ENCODE measurements at places on chromosomes 6 and 20.

DNA sequence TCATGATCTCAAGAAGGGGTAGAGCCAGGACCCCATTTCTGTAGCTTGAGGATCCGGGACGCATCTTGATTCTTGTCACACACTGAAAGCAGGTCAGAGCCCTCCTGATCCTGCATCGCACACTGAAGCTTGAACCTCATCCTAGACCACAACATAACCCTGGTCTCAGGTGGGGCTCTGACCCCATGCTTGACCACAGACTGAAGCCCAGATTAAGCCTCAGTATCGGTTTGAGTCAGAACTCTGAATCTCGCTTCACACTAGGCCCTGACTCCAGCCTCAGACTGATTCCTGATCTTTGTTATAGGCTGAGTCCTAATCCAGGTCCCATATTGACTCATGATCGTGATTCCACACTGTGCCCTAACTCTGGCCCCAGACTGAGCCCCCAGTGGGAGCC lies 8.5 kb upstream of the RSPO4 start:
- DNase-seq, result no peak

DNA sequence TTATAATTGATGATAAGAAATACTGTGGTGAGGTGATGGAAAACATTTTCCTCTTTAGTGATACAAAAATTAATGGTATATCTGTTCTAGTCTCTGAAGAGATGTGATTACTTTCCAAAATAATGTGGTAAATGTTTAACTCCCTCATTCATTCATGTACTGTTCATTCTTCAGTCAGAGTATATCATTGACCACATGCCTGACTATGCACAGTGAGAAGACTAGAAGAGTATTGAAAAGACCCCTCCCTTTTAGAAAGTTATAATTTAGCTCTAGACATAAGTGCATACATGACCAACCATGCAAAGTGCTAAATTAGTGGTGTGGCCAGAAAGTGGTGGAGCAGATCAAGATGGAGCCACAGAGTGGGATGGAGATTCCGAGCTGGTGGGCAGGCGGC lies 133.0 kb downstream of the CLIC5 start:
- no peak for DNase-seq

GRCh38 chr20:30286157-30286556 lies 971.3 kb upstream of the DEFB115 start:
- DNase-seq, result no peak

DNA sequence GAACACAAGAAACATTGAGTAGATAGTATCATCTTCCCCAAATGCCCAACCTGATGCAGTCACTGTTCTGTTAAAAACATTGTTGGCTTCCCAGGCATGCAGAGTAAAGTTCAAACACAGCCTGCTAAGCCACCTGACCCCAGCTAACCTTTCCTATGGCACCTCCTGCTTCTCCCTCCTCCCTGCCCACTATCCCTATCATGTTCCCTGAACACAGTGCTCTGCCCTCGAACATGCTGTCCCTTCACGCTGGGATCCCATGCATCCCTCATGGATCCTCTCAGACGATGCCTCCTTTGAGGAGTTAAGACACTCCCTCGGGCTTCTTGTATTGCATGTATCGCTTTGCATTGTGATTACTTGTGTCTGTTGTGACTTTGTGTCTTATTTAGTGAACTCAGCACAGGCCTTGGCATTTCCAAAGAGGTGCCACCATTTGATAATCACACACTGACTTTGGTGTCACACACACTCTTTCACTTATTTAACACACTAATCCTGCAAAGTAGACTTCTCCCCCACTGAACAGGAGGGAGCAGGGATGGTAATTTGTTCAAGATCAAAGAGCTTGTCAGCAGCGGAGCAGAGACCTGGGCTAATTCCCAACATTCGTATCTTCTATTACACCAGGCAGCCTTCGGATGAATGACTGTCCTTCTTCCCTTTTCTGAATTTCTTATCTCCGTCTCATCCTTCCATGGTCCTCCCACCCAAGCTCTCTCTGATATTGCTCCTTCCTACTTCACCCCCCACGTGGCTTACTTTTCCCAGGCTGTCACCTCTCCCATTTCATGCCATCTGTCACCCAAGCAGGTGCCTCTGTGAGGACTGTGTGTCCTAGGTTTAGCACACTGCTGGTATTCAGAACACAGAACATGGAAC lies 28.3 kb upstream of the SMIM29 start:
- no peak for DNase-seq

DNA sequence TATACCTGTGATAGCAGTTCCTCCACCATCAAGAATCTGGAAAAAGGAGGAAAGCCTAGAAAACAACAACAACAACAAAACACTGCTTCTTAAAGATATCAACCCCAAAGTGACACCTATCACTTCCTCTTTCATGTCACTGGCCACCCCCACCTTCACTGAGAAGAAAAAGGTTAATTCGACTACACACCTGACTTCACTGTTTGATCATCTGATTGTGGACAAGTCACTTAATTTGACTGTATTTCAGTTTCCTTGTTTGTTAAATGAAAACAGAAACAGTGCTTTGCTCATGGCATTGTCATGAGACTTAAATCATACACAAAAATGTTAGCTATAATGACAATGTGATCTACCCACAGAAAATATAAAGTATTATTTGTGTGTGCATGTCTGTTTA lies 280.6 kb upstream of the SULF2 start:
- no peak for DNase-seq

- DNase-seq, result no peak
Observed at GRCh38 chr6:2962004-2962403, 9.4 kb downstream of the SERPINB6 start.

GRCh38 chr6:138653435-138653834 lies 120.1 kb upstream of the CCDC28A start:
- DNase-seq, result no peak

DNA sequence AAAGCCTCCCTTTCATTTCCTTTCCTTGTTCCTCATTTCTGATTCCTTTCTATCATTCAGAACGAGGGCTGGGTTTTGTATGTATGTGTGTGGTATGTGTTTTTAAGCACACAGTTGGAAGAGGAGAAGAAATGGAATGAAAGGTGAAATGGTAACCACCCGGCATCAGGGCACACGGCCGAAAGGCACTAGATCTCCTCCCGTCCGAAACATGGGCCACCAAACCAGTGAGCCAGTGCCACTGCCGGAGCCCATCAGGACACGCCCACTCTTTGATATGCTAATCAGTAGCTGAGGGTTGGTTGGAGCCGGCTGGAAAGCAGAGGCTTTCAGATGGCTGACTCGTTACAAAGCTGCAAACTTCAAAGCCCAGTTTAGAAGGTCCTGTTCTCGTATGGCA lies 228.6 kb upstream of the JARID2 start:
- peak; percentile 1 for DNase-seq

DNA sequence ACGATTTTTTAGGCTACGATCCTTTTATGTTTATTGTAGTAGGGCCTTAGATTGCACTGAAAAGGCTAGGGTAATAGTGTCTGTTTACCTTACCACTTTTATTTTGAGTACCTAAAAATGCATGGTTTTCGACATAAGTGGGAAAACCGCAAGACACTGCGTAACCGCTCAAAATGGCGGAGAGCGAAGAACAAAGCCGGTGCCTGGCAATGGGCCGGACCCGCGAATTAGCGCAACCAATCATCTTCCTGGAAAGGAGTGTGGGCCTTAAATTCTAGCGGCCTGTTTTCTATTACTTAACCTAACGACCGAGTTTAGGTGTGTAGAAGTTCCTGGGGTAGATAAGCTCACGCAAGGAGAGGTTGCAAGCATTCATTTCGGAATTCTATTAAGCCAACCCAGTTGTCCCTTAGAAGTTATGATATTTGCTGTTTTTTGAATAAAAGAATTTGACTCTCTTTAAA lies 118.0 kb downstream of the HFE start:
- peak; percentile 35 for DNase-seq

- DNase-seq, result no peak
Observed at GRCh38 chr6:98458708-98459107, 375.7 kb upstream of the POU3F2 start.

DNA sequence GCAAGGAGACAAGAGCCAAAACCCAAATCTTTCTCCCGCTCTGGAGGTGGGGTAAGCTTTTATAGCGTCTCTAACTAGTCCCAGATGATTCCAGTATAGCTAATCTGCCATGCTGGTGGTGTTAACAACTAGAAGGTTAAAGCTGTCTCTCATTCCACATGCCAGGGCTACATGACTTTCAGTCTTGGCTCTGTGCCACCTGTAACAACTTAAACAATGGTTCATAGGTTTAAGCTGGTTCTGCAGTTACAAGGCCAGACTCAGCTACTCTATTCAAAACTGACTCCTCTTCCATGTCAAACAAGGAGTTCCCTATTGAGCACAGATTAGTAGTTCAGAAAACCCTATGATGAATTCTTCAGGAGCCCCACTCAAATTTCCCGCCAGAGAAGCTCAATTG lies 128.9 kb downstream of the ELOVL4 start:
- DNase-seq, result no peak

DNA sequence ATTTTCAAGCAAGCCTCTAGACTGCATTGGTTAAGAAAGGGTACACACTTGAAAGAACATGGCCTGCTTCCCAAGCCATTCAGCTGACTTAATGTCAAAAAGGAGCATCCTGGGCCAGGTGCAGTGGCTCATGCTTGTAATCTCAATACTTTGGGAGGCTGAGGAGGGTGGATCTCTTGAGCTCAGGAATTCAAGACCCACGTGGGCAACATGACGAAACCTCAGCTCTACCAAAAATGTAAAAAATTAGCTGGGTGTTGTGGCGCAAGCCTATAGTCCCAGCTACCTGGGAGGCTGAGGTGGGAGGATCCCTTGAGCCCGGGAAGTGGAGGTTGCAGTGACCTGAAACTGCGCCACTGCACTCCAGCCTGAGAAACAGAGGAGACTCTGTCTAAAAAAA lies 26.9 kb upstream of the NT5E start:
- DNase-seq, result no peak

DNA sequence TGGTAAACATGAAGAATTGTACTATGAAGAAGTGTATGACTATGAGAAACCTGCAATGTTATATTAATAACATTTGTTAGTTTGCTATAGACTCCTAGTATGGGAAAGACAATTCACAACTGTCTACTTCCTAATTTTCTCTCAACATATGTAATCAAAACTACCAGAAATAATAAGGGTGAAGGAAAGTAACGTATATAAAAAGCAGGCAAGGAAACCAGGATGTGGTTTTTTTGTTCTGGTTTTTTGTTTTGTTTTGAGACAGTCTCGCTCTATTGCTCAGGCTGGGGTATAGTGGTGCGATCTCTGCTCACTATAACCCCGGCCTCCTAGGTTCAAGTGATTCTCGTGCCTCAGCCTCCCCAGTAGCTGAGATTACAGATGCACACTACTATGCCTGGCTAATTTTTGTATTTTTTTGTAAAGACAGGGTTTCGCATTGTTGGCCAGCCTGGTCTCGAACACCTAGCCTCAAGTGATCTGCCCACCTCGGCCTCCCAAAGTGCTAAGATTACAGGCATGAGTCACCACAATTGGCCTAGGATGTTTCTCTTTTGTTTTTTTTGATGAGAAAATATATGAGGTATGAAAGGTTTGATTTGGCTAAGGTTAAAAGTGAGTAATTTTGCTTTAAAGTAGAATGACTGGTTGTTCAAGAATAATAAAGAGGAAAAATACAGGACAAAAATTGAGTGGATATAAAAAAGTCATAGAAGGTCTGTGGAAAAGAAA lies 83.1 kb downstream of the PTCHD4 start:
- DNase-seq, result no peak

DNA sequence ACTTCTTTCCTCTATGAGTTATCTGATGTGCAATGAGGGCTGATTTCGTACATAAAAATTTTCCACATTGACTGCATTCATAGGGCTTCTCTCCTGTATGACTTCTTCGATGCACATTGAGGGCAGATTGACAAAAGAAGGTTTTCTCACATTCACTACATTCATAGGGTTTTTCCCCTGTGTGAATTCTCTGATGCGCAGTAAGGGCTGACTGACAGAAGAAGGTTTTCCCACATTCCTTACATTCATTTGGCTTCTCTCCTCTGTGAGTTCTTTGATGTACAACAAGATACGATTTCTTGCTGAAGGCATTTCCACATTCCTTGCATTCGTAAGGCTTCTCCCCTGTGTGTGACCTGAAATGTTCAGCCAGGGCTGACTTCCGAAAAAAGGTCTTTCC lies 11.4 kb downstream of the ZNF334 start:
- no peak for DNase-seq

- no peak for DNase-seq
Observed at GRCh38 chr20:14232650-14233049, 104.8 kb downstream of the FLRT3 start.

DNA sequence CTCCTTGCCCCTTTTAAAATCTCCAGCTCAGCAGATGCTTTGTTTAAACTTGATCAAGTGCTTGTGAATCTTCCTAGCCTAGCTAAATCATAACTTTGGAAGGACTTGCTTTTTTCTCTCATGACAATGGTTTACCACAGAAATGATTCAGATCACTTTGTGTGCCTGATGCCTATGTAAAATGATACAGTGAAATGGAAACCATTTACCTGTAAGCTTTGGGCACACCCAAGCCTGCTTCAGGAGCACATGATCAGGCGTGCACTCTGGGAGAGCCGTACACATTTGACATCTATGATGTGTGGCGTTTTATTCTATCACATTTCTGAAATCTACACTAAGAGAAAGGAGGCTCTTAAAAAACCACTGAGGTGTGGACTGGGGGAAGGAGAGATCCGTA lies 41.1 kb downstream of the PTPN1 start:
- no peak for DNase-seq

DNA sequence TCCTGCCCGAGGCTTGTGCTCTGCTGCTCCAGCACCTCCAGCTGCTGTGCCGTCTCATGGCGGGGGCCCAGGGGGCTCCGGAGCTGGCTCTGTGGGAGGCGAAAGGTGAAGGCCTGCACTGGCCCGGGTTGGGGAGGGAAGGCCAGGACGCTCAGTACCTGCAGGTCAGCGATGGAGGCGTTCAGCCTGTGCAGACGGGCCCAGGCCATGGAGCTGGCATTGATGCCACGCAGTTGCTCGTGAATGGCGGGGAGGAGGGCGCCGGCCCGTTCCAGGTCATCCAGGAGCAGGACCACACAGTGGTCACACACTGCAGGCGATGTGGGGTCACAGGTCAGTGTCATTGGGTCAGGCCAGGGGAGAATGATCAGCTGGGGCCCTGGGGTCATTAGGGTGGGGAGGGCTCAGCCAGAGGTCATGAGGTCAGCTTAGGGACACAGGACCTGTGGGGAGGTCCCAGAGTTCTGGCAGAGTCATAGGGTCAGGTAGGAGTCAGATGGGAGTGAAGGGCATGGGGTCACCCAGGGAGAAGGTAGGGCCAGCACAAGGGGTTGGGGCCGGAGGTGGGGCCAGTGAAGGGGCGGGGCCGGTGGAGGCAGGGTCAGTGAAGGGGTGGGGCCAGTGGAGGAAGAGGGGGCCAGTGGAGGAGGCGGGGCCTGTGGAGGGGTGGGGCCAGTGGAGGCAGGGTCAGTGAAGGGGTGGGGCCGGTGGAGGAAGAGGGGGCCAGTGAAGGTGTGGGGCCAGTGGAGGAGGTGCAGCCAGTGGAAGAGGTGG lies 18.0 kb downstream of the ADRM1 start:
- DNase-seq, result no peak

GRCh38 chr6:73537677-73538076 lies 16.8 kb upstream of the EEF1A1 start:
- no peak for DNase-seq

DNA sequence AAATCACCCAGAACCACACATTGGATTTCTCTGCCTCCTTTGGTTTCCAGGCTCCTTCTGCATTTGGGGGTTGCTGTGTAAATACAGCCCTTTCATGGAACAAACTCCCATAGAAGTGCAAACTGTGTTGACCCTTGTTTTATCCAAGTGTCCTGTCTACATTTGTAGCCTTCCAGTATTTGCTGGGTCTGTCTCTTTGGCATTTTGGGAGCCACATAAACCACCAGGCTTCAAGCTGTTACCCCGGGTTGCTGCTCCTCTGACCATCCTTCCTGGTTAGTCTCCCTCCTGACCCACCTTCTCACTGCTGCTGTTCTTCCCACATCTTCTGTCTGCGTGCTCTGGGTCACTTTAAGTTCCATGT lies 7.6 kb upstream of the MTHFD1L start:
- DNase-seq, result no peak

All from hypothalamus (tissue), 51 donors.